ENCODE measurements at places on chromosomes 12 and 14. TPM values are rescaled to one million over a fixed set of nuclear protein-coding genes. Genes with fewer than 3 reads are reported as not detected.

- DNase-seq = no peak
Observed at GRCh38 chr14:106657460-106657859, 1131.1 kb downstream of the TMEM121 start.

Gene LRRK2
- total RNA-seq = 0.90 TPM

Gene TSPAN19
- total RNA-seq = 0.10 TPM

Gene FOXA1
- total RNA-seq = 2.7 TPM

Gene CPM
- total RNA-seq = not detected

Data from HT1080 (cell line).